CD8-positive, alpha-beta T cell (primary cell): ENCODE measurements at places on chromosomes 7 and 10.
A peak's percentile ranks its signal among the peaks of the same experiment; 100 is the strongest.

- DNase-seq, result no peak
These were observed 43.2 kb downstream of the HTRA1 start for GRCh38 chr10:122504610-122504950.

DNA sequence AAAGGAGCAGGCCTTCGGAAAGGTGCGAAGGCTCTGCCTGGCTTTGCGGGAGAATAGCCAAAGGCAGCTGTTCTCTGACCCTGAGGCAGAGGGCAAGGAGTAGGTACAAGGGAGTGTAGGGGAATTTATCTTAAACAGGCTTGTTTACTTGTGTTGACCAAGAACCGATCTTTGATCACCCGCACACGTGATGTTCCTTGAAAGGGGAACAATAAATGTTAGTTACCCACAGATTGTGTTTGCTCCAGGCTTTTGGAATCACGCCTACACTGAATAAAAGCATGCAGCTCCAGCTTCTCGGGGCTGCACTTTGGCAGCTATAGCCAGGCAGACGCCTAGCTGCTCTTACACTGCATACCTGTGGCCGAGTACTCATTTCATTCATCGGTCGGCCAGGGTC is 420.8 kb downstream of the PHF14 start:
- no peak for DNase-seq

DNA sequence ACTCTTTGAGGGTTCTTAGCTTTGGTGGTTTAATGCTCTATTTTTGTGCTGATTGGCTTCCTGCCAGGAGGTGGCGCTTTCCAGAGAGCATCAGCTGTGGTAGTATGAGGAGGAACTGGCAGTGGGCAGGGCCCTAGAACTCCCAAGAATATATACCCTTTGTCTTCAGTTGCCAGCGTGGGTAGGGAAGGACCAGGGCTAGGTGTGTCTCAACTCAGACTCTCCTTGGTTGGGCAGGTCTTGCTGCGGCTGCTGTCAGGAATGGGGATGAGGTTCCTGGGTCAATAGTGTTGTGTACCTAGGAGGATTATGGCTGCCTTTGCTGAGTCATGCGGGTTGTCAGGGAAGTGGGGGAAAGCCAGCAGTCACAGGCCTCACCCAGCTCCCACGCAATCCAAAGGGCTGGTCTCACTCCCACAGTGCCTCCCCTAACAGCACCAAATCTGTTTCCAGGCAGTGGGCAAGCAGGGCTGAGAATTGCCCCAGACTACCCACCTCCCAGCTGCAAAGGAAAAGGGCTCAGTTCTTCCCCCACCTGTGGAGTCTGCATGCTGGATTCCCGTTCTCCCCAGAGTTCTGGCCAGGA is 191.5 kb downstream of the PHTF2 start:
- peak; percentile 11 for DNase-seq

GRCh38 chr7:86968618-86969017 is 90.8 kb downstream of the ELAPOR2 start:
- DNase-seq, result no peak

GRCh38 chr7:101720324-101720723 is 91.2 kb upstream of the MYL10 start:
- DNase-seq, result no peak

- DNase-seq, result no peak
These were observed 43.2 kb downstream of the APBB1IP start for GRCh38 chr10:26481315-26481692.

DNA sequence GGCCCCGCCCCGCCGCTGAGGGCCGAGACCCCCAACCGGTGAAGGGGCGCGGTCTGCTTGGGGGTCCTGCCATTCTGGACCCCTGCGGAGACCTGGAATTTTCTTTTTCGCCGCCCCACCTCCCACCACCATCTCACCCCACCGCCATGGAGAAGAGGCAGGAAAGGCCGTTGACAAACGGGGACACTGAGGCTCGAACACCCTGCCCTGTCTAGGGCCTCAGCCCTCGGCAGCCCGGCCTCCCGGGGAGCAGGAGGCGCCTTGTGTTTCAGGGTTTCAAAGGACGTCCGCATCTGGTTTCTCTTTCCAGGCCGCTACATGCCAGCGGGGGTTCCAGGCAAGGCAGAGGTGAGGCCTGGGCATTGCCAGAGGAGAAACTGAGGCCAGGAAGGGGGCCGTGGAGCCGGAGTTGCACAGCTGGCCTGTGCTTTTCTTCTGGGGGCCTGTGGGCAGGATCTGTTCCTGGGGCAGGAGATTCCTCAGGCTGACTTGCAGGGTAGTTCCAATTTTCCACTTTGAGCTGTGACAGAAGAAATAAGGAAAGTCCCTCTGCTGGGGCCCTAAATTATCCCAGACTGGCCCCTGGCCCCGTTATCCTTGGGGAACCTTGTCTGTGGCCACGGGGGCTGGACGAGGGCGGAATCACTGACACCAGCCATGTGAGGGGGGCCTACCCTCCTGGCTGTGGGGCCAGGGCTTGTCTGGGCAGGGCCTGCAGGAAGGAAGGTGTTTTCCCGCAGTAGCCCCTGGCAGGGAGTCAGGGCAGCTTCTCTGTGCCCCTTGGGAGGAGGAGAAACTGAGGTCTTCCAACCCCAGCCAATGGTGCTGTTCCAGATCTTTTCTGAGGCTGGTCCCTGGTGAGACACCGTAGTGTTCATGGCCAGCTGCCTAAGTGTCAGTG is 900 bp upstream of the MICALL2 start:
- DNase-seq, result no peak

DNA sequence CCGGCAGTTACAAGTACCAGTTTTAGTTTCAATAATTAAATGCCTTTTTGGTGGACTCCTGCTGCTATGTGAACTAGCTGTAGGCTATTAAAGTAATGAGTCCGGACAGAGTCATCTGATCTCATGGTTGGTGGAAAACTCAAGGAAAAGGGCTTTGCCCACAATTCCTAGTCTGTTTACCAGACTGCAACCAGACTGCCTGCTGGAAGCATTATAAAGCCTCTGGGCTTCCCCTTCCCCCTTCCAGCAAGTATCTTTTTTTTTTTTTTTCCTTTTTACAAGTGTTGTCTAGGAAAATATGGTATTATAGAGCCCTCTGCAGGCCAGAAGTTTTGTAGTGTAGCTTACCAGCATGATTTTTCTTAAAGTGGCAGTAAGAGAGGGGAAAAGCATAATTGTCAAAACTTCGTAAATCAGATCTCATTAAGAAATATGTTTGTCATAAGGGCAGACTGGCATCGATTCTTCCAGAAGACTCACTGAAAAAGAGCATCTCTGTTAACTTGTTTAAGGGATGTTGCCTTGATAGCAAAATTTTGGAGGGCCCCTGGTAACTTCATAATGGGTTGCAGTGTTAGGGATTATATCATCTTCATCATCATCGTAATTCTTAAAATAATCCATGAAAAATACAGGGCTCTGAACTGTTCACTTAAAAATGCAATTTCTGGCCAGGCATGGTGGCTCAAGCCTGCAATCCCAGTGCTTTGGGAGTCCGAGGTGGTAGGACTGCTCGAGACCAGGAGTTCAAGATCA is 181.3 kb downstream of the TAX1BP1 start:
- DNase-seq, result no peak

DNA sequence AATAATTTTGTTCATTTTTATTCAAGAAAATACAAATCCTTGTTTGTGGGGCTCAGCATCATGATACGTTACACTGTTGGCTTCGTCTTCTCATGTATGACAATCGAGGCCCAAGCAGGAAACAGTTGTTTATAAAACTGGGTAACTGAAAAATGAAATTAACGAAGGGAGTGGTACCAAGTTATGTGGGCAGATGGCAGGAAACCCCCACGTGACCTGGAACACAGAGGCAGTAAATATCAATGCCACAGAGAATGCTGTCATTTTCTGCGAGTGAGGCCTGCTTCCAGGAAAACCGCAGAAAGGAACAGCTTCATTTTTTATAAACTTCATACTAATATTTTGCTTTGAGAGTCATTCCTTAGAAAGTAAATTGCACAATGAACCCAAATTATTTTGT is 201.0 kb upstream of the ADARB2 start:
- DNase-seq, result peak; percentile 40

DNA sequence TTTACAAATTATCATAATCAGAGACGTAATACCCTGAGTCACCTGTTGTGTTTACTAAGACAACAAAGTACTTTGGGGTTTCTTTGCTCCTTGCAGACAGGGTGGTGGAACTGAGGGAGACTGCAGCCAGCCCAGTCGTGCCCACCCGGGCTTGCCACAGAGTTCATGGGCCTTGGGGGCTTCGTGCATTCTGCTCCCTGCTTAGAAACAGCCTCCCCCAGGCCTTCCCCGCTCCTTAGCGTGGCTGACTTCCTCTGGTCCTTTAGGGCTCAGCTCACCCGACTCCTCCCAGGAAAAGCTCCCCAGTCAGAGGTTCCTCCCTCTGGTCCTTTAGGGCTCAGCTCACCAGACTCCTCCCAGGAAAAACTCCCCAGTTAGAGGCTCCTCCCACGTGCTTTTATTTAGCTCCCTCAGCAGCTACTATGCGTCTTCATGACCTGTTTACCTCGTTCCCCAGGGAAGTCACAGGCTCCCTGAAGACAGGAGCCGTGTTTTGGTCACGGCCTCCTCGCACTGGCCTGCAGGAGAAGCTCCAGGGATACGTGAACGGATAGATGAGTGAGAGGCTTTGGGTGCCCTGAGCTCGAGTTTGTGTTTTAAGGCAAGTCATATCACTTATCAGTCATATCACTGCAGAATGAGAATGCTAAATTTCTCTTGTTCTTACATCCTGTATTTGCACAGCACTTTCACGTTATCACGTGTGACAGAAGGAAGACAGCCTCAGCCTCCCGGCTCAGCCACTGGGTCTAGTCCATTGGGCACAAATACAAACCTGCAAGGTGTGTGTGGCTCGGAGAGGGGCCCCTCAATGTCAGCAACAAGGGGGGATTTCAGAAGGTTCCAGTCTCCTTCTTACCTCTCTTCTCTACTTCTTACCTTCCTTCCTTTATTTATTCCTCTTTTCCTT is 52.7 kb upstream of the VIPR2 start:
- peak; percentile 48 for DNase-seq

GRCh38 chr10:51300617-51301304 is 226.5 kb downstream of the PRKG1 start:
- DNase-seq, result no peak

DNA sequence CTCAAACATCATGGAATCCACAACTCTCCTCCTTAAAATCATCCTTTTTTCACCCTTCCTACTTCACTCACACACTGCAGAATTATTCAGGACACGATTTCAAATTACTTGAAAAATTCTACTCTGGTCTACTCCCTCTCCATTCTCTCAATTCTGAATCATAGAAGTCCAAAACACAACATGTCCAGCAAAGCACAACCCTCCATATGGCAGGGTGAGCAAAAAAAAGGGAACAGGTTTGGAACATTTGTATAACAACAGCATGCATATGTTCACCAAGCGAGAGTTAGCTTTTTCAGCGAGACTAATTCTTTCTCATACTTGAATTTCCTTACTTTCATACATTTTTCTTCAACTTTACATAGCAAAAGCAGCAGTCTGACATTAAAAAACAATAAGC is 73.4 kb downstream of the ABI1 start:
- no peak for DNase-seq

GRCh38 chr7:100358857-100359212 is 918 bp downstream of the PILRB start:
- no peak for DNase-seq

DNA sequence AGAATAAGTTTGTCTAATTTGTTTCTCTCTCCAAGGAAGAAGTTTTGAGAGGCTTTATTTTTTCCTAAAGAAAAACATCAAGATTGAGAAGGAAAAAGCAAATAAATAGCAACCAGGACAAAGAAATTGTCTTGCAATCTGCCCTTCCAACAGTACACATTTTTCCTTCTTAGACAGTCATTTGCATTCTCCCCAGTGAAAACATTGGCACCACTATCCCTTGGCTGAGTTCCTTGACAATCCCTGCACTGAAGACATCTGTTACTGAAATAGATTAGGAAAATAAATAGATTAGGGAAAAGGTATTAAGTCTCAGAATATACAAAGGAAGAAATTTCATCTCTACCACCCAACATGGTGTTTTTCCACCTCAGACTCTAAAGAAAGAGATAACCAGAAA is 12.2 kb upstream of the TMEM243 start:
- DNase-seq, result no peak

GRCh38 chr7:22141355-22141754 is 195.7 kb upstream of the CDCA7L start:
- no peak for DNase-seq

- DNase-seq, result peak; percentile 59
These were observed 3.3 kb downstream of the AHR start for GRCh38 chr7:17301471-17302456.

GRCh38 chr10:61986788-61987492 is 85.4 kb downstream of the ARID5B start:
- DNase-seq, result no peak

GRCh38 chr7:16826060-16826459 is 21.3 kb upstream of the AGR2 start:
- no peak for DNase-seq

DNA sequence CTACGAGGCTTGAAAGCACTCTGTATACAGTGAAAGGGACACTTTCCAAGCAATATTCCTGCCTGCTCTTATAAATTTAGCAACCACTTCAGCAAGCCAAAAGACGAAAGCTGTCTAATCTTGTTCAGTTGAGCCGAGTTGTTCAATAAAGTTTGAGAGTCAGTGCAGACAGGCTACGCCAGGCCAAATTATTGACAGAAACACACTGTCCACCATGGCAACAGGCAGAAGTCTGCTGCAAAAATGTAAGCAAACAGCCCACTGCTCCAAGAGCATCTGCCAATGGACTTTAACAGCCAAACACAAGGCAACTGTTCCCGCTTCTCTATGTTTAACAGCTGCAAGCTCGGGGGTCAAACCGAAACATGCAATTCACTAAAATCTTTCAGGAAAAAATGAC is 85.7 kb downstream of the GLI3 start:
- no peak for DNase-seq

DNA sequence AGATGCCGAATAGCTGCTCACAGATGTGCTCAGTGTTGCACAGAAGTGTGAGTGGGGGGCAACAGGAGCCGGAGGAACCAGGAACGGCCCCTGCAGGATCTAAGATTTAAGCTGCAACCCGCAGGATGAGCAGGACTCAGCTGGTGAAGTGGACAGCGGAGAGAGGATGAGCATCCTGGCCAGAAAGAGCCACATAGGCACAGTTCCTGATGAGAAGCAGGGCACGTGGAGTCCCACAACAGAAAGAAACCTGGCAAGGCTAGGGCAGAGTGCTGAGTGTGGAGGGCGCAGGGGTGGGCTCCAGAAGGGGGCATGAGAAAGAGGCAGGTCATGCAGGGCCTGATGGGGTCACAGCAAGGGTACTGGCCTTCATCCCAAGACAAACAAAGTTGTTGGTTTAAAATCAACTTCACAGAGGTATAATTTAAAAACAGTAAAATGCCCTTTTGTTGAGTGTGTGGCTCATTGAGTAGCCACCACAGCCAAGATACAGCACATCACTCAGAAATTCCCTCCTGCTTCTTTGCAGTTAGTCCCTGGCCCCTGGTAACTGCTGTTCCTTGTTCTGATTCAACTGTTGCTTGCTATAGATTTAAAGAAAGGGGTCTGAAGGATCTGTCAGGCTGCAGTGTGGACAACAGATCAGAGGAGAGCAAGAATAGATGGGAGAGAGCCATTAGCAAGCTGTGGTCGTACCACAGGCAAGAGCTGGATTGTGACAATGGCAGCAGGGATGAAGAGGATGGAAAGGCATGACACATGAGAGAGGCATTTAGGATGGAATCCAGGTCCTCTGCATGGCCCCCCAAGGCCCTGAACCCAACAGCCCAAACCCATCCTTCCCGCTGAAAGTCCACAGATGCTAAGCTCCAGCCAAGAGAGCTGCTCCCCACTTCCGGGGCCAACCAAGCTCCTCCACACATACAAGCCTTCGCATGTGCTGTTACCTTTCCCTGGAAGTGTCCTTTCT is 53.1 kb upstream of the OSBPL3 start:
- no peak for DNase-seq
